Breast epithelium (tissue), 4 donors: ENCODE measurements at places on chromosomes 4 and X.

DNA sequence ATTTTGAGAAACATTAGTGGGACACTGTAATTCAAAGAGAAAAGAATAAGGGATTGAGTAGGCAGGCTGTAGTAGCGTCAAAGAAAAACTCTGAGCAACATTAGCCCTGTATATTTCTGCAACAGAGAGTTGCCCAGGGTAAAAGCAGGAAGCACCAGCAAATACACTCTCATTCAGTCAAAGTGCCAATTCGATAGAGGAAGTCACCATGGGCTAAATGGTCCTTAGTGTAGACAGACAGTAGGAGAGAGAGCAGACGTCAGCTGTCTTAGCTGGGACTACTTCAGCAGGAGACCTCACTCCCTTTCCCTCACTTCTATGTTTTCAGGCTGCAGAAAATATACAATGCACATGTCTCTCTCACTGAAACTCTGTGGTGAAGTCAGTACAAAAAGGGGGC lies 2073.8 kb upstream of the TENM3 start:
- DNase-seq = no peak

DNA sequence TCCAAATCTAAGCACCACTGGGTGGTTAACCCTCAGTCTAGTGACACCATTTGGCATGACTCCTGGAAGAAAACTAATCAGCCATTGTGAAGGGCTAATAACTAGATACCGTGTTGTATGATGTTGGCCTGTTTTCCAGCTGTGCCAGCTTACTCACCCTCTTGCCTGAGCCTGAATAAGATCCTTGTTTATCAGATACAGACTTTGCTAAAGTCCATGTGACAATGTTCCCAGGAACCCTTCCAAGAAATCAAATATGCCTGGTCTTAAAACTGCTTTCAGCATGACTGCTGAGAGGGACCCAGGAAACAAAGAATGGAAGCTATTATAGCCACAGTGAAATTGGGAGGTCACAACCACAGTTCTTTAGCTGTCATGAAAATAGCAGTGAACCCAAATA lies 640.8 kb upstream of the INTU start:
- DNase-seq = no peak

- DNase-seq = no peak
Measured at GRCh38 chr4:59217910-59218631, 1982.1 kb upstream of the ADGRL3 start.

DNA sequence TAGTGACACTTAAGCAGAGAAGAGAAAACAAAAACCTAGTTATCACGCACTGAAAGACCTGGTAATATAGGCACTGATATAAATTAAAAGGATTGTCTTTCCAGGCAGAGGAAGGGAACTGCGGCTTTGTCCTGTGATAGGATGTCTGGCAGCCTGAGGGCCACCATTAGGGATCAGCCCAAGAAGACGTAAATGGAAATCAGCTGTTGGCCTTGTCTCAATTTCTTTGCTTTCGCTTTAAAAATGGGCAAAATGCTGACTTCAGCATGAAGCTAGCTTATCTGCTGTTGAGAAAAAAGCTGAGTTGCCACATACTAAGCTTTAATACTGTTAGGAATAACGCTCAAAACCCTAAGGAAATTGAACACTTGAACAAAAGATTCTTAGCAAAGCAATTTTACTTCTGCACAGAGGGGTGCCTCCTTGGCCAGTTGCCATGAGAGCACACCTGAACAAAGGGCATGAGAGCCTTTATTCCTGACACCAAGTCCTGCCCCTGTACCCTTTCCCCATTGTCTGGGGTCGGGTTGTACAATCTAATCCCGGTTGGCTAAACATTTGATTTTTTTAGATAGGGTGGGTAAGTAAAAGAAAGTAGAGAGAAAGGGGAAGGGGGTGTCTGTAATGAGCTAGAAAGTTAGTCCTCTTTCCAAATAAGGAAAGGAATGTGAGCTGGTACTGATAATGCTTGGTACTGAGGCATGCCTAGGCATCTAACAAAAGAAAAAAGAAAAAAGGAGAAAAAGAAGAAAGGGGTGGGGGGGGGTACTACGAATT lies 85.1 kb upstream of the UCP1 start:
- no peak for DNase-seq

- no peak for DNase-seq
Measured at GRCh38 chr4:104901961-104902605, 244.6 kb upstream of the TET2 start.

GRCh38 chrX:124212622-124213021 lies 119.8 kb upstream of the TEX13D start:
- no peak for DNase-seq

DNA sequence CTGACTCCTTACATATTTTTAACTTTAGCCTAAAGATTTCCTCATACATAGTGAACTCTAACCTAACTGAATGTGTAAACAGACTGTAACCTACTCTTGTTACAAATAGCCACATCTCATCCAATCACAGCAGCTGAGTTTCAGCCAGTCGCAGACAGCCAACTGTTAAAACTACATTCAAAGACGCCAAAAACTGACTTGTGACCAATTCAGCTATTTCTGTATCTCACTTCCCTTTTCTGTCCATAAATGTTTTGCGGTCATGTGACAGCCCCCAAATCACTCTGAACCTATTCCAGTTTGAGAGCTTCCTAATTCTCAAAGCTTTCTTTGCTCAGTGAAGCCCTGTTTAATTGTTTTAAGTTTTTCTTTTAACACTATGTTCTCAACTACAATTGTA lies 2731.9 kb downstream of the ARAP2 start:
- no peak for DNase-seq

DNA sequence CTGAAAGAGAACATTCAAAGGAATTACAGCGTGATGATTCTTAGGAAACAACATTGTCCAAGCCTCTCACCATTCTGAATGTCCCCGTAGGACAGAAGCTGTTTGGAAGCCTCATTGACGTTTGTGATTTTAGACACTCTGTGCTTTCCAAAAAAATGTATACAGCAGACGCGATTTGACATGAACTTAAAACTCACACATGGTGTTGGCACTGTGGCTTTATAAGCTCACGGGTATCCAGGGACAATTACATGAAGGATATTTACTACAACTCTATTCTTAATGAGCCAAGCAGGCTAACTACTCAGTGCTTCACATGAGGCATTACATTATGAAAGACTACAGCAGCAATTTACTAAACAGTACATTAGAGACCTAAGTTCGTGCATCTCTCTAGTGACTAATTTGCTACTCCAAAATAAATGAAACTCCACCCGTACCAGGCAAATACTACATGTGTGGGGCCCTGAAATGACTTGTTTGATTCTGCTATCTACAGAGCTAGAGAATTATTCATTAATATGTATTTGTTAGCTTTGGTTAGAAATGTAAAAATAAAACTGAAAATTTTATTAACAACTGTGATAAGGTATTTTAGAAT lies 620.7 kb downstream of the SPRY1 start:
- no peak for DNase-seq

GRCh38 chr4:110586131-110586850 lies 36.6 kb downstream of the PITX2 start:
- DNase-seq = no peak

GRCh38 chr4:118224243-118224829 lies 128.5 kb downstream of the PRSS12 start:
- DNase-seq = no peak

DNA sequence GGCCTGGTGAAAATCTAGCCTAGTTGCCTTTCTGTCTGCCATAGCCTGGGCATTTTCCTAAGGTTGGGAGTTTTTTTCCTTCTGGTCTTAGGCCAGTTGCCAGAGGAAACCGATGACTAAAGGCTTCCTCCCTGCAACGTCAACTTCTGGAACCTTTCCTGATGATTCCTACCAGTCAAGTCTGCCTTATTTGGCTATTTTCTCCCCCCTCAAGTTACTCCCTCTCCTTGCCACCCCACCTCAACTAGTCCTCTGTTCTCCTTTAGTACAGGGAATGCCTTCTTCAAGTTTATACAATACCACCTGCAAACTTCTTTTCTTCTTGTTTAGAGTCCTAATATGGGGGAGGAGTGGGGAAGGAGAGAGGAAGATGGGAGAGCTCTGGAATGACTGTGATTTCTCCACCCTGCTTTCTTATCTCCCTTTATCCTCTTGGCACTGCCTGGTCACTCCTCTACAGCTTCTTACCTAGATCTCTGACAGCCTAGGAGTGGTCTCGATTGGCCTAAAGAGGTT lies 10.6 kb downstream of the MSN start:
- no peak for DNase-seq

GRCh38 chrX:129590596-129590995 lies 50.5 kb downstream of the OCRL start:
- no peak for DNase-seq

GRCh38 chrX:47172549-47172948 lies 21.1 kb upstream of the UBA1 start:
- no peak for DNase-seq

DNA sequence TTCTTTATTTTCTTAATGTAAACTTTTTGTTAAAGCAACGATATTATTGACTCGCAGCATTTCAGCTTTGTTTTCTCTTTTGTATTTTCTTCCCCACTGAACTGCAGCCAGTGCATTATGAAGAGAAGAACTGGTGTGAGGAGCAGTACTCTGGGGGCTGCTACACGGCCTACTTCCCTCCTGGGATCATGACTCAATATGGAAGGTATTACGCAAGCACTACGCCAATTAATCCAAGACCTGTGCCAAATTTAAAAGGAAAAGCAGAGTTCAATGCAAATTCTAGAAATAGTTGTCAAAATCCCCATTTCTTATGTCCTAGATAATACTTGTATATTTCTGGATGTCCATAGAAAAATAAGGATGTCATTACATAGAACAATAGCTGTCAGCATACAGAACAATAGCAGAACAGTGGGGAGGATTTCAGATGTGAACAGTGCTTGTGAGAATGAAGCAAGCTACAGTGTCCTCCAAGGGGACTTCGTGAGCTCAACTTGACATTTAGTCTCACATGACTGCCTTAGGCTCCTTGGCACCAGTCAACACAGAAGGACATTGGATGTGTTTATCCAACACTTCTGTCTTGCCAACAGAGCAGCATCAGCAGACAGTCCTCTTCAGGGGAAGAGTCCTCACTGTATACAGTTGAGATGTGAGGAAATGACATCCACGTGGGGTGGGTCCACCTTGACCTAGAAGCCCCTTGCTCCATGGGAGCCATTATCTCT lies 85.9 kb downstream of the MAOA start:
- no peak for DNase-seq

DNA sequence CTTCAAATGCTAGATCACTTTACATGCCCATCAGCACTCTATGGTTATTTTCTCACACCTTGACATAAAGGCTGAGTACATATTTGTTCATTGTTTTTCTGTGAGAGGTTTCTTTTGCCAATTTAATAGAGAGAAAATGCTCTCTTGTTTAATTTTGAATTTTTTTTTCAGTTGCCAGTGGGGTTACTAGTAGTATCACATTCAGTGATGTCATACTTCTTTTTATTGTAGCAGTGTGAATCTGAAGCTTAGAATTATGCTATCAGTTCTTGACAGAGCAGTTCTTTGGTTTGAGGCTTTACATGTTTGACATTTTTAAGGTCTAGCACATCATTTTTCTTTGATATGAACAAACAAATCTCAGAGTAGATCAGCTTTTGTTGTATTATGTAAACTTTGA lies 185.4 kb downstream of the NWD2 start:
- no peak for DNase-seq

GRCh38 chr4:184768296-184768695 lies 34.4 kb upstream of the CENPU start:
- DNase-seq = no peak

DNA sequence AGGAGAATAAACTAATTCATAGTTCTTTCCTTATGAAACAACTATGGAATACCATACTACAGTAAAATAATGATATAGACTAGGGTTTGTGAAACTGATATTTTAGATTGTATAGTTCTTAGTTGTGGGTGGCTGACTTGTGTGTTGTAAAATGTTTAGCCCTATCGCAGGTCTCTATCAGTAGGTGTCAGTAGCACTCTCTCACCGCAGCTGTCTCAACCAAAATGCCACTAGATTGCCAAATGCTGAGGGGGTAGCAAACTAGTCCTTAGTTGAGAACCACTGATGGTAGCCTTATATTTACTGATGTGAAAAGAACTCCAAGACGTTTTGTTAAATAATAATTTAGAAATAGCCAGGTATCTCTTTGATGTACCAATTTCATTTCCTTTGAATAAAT lies 48.1 kb downstream of the RHOXF2B start:
- DNase-seq = no peak

DNA sequence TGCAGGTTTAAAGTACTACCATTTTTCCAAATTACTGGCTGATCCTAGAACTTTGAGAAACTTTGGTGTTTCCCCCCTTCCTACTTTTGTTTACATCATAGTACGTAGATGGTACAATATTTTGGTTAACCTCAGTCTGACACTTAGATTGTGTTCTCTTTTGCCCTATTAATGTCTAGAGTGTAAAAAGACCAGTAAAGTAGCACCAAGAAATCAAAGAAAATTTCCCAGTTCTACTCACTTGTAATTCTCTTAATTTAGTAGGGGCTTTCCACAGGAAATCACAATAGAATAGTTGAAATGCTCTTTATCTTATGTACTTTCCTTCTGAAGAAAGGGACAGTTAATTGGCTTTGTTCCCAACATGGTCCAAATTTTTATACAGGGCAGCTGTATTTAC lies 51.6 kb downstream of the NFKB1 start:
- no peak for DNase-seq

GRCh38 chr4:127049526-127049925 lies 583.2 kb upstream of the INTU start:
- DNase-seq = no peak

DNA sequence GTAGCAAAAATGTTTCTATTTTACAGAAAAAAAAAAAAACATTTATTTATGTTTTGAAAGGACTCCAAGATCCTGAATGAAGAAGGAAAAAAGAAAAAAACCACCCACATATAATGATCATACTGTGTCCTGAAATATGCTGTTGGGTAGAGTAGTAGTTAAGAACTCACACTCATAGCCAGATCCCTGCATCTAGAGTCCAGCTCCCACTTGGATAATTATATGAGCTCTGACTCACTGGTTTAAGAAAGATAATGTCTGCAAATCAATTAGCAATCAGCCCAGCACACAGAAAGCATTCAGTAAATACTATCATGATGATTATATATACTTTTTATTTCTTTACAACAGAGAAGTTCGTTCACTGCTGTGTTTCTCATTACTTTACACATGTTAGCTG lies 46.7 kb upstream of the MXRA5 start:
- no peak for DNase-seq

GRCh38 chr4:133390198-133390855 lies 241.2 kb downstream of the PCDH10 start:
- DNase-seq = no peak

- no peak for DNase-seq
Measured at GRCh38 chr4:6633091-6633906, 7.2 kb upstream of the MRFAP1 start.
